ENCODE measurements at places on chromosomes 4 and X.

DNA sequence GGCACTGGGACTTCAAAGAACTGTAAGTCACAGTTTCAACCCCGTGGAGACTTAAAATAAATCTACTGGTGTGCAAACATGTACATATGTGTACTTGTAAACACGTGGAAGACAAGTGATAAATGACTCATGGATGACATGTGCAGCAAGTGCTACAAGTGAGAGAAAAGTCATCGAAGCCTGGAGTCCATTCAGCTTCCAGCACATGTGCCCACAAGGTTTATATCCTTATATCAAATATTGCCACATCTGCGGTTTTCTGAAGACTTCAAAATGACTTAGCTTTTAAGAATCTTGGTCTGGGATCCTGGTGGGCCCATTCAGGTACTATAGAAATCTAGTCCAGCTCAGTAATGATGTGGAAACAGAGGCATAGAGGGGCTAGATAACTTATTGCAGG, 33.0 kb upstream of the TTC29 start:
- DNase-seq = no peak

DNA sequence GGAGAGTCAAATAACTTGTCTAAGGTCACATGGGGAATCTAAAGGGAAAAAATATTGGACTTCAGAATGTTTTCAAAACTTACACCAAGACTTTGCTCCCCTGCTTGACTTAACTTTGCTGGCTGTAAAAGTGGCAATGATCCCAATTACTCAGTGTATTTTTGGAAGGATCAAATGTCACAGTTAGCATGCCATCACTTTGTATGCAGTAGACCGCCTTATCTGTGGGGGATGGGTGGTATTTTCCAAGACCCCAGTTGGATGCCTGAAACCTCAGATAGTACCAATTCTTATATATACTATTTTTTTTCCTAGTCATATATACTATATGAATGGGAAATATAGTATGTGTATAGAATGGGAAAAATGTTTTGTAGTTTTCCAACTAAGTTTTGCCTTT, 53.4 kb downstream of the COL4A6 start:
- no peak for DNase-seq

- DNase-seq = no peak
Observed at GRCh38 chrX:121496966-121497365, 449.6 kb downstream of the GLUD2 start.

GRCh38 chr4:74659576-74660411, 134.5 kb downstream of the BTC start:
- no peak for DNase-seq

DNA sequence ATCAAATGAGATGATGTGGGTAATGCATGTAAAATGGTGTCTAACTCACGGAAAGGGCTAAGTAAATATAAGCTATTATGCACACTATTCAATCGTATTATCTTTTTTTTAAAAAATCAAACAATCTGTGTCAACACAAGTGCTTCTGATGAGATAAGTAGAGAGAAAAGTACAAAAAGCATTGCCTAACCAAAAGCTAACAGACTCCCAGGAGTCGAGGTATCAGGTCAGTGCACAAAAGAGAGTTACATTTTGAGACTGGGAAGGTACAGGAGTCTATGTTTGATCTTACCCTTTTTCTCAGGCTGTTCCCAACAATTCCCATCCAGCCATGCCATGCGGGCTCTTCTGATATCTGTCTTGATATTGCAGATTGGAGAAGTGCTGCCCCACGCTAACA, 203.3 kb upstream of the ZIC3 start:
- no peak for DNase-seq

GRCh38 chr4:30723201-30723955, 3.2 kb downstream of the PCDH7 start:
- no peak for DNase-seq

GRCh38 chr4:1490011-1490653, 83.9 kb upstream of the NKX1-1 start:
- DNase-seq = no peak

- no peak for DNase-seq
Observed at GRCh38 chr4:128648021-128648420, 161.5 kb upstream of the JADE1 start.

- DNase-seq = no peak
Observed at GRCh38 chr4:125104616-125105015, 210.1 kb upstream of the FAT4 start.

DNA sequence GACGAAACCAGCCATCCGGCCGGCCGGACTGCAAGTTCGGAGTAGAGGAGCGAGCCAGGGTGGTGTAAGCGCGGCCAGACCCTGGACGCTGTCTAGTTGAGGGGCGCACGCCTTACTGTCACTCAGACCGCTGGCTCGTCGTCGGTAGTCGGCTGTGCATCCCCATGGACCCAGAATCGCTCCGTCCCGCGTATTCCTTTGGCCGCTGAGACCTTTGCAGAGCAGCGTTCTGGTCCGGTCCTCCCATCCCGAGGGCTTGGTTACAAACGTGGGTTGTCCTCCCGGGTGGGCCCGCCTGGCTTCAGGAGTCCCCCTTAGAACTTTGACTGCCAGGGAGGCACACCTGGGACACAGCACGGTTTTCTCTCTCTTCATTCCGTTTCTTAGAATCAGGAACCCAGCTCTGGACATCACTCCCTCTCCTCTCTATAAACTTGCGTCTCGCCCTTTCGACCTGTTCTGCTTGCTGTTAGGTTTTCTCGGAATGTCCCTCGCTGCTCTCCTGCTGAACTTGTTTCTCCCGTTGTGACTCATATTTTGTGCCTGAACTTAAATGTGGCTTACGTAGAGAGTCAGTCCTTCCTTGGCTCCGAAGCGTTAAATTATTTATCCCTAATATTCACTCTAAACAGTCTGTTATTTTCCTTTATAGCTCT, 672 bp downstream of the PGM2 start:
- DNase-seq = no peak

DNA sequence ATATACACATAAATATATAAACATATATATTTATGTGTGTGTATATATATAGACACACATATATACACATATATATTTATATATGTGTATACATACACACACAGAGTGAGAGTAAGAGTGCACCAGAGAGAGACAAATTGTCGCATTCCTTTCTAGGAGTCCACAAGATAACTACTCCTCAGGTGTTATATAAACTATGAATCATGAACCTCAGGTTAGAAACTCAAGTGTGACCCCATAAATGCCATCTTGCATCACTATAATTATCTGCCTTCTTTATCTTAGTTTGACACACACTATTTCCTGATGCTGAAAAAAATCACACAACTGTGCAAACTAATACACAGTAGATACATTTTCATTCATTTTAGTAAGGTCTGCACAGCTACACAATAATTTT, 135.2 kb downstream of the PPARGC1A start:
- DNase-seq = no peak

DNA sequence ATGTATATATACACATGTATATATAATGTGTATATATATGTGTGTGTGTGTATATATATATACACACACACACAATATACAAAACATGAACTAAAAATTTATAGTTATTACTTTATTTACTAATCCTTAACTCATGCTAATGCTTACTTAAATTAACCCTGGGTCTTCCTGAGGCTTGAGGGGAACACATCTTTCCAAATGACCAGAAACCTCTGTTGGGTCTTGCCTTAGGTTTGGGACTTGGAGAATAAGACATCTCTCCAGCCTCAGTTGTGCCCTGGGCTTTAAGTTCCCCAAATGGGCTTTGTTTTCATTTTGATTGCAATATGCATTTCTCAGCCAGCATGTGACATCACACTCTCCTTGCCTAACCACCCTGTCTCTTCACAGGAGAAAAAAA, 7.7 kb downstream of the GEMIN8 start:
- DNase-seq = no peak

- no peak for DNase-seq
Observed at GRCh38 chrX:12825801-12826200, 34.6 kb downstream of the PRPS2 start.

- DNase-seq = no peak
Observed at GRCh38 chr4:106337916-106338315, 21.6 kb downstream of the AIMP1 start.

Measured in NCI-H1092 (cell line).